ENCODE measurements at places on chromosomes 12 and 14. TPM values are rescaled to one million over a fixed set of nuclear protein-coding genes. Genes with fewer than 3 reads are reported as not detected.

DNA sequence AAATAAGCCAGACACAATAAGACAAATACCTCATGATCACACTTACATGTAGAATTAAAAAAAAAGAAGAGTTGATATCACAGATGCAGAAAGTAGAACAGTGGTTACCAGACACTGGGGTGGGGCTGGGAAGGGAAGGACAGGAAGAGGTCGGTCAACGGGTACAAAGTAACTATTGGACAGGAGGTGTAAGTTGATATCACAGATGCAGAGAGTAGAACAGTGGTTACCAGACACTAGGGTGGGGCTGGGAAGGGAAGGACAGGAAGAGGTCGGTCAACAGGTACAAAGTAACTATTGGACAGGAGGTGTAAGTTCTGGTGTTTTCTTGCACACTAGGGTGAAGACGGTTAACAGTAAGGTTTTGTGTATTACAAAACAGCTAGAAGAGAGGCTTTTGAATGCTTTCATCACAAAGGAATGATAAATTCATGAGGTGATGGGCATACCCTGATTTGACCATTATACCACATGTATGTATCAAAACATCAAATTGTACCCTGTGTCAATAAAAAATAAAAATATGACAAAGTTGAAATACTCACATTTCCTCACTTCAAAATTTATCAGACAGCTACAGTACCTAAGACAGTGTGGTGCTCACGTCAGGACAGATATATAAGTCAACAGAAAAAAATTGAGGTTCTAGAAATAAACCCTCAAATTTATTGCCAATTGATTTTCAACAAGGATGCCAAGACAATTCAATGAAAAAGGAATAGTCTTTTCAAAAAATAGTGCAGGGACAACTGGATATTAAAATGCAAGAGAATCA lies 32.8 kb downstream of the GALC start:
- H3K27ac ChIP-seq = no peak overlapping the region
- H3K27me3 ChIP-seq = no peaks in the 10 kb centered on the region
- peaks cover 6% of the 10 kb centered on the region for H3K36me3 ChIP-seq
- DNase-seq = no peak

GRCh38 chr14:103848175-103849077 lies 1.1 kb upstream of the PPP1R13B start:
- H3K36me3 ChIP-seq = no peaks in the 10 kb centered on the region
- DNase-seq = peak; percentile 83
- peaks cover 2% of the 10 kb centered on the region for H3K4me1 ChIP-seq
- H3K27me3 ChIP-seq = no peaks in the 10 kb centered on the region
- peak overlapping the region; percentile 96 for H3K4me3 ChIP-seq

ARHGAP9 gene
- 38.8 TPM for total RNA-seq

- H3K36me3 ChIP-seq = no peaks in the 10 kb centered on the region
- H3K4me1 ChIP-seq = no peaks in the 10 kb centered on the region
- DNase-seq = no peak
- H3K4me3 ChIP-seq = no peak overlapping the region
- H3K27me3 ChIP-seq = no peaks in the 10 kb centered on the region
These were observed 2.4 kb upstream of the ADCY4 start for GRCh38 chr14:24337144-24337823.

DNA sequence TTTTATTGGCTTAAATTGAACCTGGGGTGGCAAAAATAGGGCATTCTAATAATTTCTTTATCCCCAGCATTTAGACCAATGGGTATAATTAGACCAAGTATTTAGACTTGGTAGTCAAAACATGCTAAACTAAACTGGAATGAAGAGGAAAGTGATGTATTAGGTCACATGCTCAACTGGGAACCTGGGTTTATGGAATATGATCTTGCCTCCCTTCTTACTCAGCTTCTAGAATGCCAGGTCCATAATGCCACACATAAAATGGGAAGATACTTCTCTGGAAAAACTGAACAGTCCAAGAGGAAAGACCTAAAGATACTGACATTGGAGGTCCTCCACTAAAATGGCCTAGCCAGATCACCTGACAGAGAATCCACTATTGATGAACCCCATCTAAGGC lies 6.2 kb upstream of the BIN2 start:
- no peak overlapping the region for H3K4me3 ChIP-seq
- H3K27me3 ChIP-seq = no peaks in the 10 kb centered on the region
- H3K4me1 ChIP-seq = no peaks in the 10 kb centered on the region
- no peak for DNase-seq
- no peak overlapping the region for H3K27ac ChIP-seq

- H3K27ac ChIP-seq = no peak overlapping the region
- H3K4me1 ChIP-seq = no peaks in the 10 kb centered on the region
- DNase-seq = no peak
- H3K36me3 ChIP-seq = no peaks in the 10 kb centered on the region
- H3K4me3 ChIP-seq = no peak overlapping the region
These were observed 19.7 kb downstream of the VDR start for GRCh38 chr12:47885012-47885501.

- no peaks in the 10 kb centered on the region for H3K36me3 ChIP-seq
- no peak for DNase-seq
- no peak overlapping the region for H3K4me3 ChIP-seq
- peak overlapping the region; percentile 9 for H3K27ac ChIP-seq
- no peaks in the 10 kb centered on the region for H3K27me3 ChIP-seq
These were observed 43.5 kb downstream of the MNAT1 start for GRCh38 chr14:60777856-60778578.

DNA sequence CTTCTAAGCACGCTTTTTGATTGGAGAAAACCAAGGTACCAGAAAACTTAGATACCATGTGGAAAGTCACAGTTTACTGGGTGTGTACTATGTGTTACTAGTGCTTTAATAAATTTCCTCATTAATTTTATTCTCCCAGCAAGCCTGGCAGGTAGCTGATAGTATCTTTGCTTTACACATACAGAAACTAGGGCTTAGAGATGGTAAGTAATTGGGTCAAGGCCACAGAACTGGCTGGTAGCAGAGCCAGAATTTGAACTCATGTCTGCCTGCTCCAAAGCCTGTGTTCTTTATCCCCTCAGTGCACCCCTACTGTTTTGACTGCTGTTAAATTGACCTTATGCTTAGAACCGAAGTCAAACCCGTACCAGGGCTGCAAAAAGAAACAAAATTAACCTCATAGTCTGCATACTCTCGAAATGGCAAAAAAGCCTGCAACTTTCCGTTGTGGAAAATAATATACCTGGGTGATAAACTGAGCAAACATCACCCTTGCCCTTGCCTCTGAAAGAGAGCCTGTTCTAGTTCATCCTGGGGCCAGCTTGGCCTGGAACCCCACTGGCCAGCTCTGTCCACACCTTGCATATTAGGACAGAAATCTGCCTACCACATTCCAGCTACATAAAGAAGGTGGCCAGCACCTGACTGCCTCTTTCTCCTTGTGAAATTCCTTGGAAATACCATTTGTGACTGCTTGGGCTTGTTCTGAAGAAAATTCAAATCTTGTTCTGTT lies 118.9 kb downstream of the ETV6 start:
- H3K27me3 ChIP-seq = no peaks in the 10 kb centered on the region
- peak overlapping the region; percentile 45 for H3K27ac ChIP-seq
- no peak for DNase-seq
- no peaks in the 10 kb centered on the region for H3K4me1 ChIP-seq
- H3K36me3 ChIP-seq = no peaks in the 10 kb centered on the region

GUCY2C gene
- not detected for total RNA-seq

- H3K4me3 ChIP-seq = no peak overlapping the region
- H3K36me3 ChIP-seq = peaks cover 4% of the 10 kb centered on the region
- no peaks in the 10 kb centered on the region for H3K4me1 ChIP-seq
These were observed 250.5 kb upstream of the FKBP4 start for GRCh38 chr12:2544230-2544629.

CLEC2A gene
- total RNA-seq = not detected

NOS1 gene
- total RNA-seq = 0.66 TPM

- no peaks in the 10 kb centered on the region for H3K4me1 ChIP-seq
- no peak overlapping the region for H3K4me3 ChIP-seq
- no peak overlapping the region for H3K27ac ChIP-seq
- H3K36me3 ChIP-seq = no peaks in the 10 kb centered on the region
These were observed 858.2 kb upstream of the FLRT2 start for GRCh38 chr14:84671776-84672175.

GRCh38 chr14:46571970-46572369 lies 79.6 kb downstream of the RPL10L start:
- no peak overlapping the region for H3K4me3 ChIP-seq
- no peak overlapping the region for H3K27ac ChIP-seq
- DNase-seq = no peak
- no peaks in the 10 kb centered on the region for H3K36me3 ChIP-seq
- H3K4me1 ChIP-seq = no peaks in the 10 kb centered on the region

DNA sequence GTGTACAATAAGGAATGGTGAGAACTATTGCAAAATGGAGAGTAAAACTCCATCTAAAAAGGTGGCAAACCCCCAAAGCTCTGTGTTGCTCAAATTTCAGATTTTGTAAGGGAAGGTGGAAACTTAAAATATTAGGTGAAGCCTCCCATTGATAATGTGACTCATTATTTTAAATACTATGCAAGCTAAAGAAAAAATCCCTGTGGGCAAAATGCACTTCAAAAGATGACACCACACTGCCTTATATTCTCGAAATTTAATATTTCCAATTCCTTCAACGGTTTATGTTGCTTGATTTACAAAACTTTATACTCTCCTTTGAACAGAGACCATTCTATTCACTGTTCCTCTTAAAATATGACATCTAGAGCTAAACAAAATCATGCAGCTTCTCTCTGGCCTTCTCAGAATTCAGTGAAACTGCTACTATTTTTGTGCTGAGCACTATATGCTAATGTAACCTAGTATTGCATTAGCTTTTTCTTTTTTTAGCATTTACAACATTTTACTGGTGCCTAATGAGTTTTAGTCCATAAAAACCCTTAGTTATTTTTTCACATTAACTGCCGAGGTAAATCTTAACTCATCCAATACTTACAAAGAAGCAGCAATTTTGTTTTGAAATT lies 297.7 kb downstream of the SYT1 start:
- no peaks in the 10 kb centered on the region for H3K36me3 ChIP-seq
- H3K27ac ChIP-seq = no peak overlapping the region
- no peaks in the 10 kb centered on the region for H3K27me3 ChIP-seq
- H3K4me1 ChIP-seq = no peaks in the 10 kb centered on the region

DNA sequence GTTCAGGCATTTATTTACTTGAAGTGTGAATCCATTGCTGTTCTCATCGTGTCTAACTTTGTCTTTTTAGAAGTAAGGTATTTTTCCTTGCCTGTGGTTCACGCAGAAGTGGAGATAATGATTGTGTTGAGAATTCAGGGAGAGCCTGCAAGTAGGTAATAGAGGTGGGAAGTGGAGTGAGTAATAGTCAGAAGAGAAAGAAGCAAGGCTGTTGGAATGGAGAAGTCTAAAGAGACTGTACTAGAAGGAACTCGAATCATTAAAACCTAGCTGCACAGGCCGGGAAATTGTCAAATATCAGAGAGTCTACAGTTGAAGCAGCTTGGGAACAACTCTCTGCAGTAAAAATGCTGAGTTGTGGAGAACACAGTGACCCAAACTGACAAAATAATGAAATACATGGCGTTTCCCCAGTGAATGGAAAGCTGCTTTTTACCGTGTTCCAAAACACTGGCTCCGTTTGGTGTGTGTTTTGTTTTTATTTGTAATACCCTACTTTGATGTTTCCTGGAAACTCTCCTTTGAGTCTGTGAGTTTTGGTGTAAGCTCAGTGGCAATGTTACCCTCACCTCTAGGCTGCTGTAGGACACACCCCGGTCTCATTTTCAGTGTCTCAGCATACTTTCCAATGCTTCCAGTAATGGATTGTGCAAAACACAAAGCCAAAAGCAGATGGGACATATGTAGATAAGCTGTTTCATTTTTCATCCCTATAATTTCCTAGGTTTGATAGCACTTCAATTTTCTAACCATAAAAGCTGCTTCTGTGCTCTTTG lies 146.6 kb downstream of the CRADD start:
- no peaks in the 10 kb centered on the region for H3K36me3 ChIP-seq
- no peak overlapping the region for H3K4me3 ChIP-seq
- no peaks in the 10 kb centered on the region for H3K27me3 ChIP-seq
- no peak for DNase-seq
- H3K27ac ChIP-seq = no peak overlapping the region

DNA sequence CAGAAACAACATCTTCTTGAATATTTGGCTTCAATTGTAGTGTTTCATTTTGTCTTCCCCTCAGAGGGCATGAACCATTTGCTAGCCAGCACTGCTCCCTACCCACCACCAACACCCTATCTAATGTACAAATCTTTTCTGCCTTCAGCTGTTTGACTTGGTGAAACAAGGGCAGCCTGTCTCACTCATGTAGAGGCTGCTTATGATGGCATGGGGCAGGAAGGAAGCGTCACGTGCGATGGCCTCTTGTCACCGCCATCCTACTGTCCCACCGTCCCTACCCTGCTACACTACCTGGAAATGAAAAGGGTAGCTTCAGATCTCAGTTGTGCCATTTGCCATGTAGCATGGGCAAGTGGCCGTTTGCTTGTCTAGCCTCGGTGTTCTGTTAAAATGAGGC lies 29.9 kb upstream of the LRTM2 start:
- no peaks in the 10 kb centered on the region for H3K4me1 ChIP-seq
- no peaks in the 10 kb centered on the region for H3K36me3 ChIP-seq
- H3K27me3 ChIP-seq = no peaks in the 10 kb centered on the region
- no peak for DNase-seq
- no peak overlapping the region for H3K4me3 ChIP-seq

DNA sequence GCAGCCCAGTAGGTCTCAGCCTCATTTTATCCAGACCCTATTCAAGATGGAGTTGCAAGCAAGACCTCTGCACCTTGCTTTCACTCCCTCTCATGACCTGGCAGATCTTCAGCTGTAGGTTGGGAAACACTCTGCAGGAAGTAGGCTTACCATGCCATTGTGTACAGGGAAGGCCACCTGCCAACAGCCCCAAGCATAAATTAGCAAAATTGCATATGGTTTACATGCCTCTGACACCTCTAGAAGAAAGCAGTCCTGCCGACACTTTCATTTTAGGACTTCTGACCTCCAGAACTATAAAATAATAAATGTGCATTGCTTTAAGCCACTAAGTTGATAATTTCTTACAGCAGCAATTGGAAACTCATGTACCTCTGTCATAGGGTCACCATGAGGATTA lies 96.9 kb downstream of the SLC15A4 start:
- no peak overlapping the region for H3K27ac ChIP-seq
- H3K4me3 ChIP-seq = no peak overlapping the region
- H3K36me3 ChIP-seq = no peaks in the 10 kb centered on the region

DNA sequence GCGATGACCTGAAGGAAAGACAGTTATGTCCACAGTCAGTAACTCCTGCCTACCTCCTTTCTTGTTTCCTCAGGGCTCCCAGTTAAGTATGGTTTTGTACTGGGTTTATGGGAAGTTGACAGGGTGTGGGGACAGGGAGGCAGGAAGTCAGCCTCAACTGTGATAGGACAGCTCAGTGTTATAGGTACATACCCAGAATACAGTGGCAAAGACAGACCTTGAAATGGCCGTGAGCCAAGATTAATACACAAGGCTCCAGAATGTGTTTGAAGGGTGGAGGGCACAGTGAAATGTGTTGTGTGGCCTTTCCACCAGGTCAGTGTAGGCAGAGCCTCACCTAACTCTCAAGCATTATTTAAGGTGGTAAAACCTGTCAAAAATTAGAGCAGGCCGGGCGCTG lies 4.6 kb upstream of the BIN2 start:
- no peak overlapping the region for H3K4me3 ChIP-seq
- H3K27ac ChIP-seq = no peak overlapping the region
- H3K4me1 ChIP-seq = no peaks in the 10 kb centered on the region

Data from aorta (tissue), 5 donors.